ENCODE measurements at places on chromosomes 11 and 22.

GRCh38 chr11:96114178-96115064 is 190.5 kb upstream of the MTMR2 start:
- DNase-seq = no peak

DNA sequence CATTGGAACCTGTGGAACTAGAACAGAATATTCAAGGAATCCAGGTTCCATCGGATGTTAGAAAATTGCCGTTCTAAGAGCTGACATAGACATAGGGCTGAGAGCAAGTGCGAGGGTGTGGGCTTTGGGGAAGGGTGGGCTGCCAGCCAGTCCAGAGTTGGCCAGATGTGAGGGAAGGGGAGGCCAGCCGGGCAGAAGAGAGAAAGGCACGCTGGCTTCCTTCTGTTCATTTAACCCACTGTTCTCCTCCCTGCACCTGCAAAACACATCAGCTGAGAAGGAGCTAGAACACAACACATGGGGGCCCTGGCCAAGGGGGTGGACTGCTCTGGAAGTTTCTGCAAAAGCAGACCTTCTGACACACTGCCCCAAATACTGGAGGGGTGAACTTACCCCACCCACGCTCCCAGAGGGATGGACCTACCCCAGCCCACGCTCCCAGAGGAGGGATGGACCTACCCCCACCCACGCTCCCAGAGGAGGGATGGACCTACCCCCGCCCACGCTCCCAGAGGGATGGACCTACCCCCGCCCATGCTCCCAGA is 98.0 kb downstream of the SHANK2 start:
- no peak for DNase-seq

- no peak for DNase-seq
Observed at GRCh38 chr11:132254906-132255305, 884.5 kb downstream of the NTM start.

GRCh38 chr11:125390946-125391345 is 105.1 kb downstream of the FEZ1 start:
- peak; percentile 32 for DNase-seq

- DNase-seq = peak; percentile 67
Observed at GRCh38 chr11:72446929-72447769, 12.8 kb upstream of the CLPB start.

DNA sequence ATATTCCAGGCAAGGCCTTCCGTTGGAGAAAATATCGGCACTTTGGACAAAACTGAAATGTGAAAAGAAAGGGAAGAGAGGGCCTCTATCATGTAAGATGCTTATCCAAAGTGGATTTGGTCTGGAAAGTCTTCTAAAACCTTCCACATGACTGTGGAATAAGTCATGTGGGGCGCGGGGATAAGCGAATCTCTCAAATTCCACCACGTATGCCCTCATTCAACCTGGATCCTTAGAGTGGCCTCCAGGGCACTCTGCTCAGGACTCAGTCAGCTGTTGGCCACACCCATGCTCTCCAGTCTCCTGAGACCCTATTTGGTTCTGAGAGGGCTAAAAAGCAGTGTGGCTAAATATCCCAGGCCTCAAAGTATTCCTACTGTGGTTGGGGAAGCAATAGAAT is 2.0 kb upstream of the TIMP3 start:
- no peak for DNase-seq

GRCh38 chr11:85902353-85902752 is 47.2 kb downstream of the CCDC83 start:
- DNase-seq = no peak

- DNase-seq = no peak
Observed at GRCh38 chr11:68938088-68938487, 34.4 kb downstream of the IGHMBP2 start.

- peak; percentile 99 for DNase-seq
Observed at GRCh38 chr11:9759519-9760192, 95.8 kb downstream of the SWAP70 start.

- peak; percentile 11 for DNase-seq
Observed at GRCh38 chr11:83773950-83774880, 488.0 kb upstream of the CCDC90B start.

DNA sequence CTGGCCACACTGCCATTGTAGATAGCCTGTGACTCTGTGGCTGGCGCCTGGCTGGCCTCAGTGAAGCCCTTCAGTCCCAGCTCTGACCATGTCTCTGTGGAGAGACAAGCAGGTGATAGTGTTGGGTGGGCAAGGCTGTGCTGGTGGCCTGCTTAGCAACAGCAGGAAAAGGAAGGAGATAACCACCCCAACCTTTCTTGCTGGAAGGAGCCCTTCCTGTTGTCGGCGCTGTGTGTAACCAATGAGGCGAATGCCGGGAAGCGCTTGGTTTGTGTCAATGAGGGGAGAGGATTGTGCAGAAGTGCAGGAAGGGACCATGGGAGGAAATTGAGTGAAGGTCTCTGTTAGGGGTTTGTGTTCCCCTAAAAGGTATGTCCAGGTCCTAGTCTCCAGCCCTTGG is 27.3 kb downstream of the PARVB start:
- no peak for DNase-seq

- no peak for DNase-seq
Observed at GRCh38 chr11:64764753-64765152, 5.0 kb upstream of the PYGM start.

DNA sequence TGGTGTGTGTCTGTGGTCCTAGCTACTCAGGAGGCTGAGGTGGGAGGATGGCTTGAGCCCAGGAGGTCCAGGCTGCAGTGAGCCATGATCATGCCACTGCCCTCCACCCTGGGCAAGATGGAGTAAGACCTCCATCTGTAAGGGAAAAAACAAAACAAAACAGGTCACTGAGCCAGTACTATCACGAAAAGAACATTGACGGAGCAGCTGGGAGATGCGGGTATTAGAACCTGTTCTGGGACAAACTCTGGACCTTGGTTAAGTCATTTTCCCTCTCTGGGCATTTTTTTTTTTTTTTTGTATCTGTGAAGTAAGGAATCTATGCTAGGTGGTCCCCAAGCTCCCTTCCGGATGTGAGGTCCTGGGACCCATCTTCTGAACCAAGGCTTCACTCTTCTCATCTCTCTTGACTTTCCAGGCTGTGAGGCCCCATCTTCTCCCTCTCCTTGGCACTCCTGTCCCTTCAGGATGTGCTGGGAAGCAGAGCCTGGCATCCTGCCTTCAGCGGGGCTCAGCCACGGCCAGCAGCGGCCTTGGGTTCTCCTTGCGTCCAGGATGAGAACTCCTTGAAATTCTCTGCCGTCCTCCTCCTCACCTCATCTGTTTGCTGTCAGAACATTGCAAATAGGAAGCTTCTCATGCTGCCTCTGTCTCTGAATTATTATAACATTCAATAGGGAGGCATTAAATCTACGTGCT is 130.8 kb downstream of the GRIK4 start:
- DNase-seq = no peak

- no peak for DNase-seq
Observed at GRCh38 chr11:134499990-134500389, 87.9 kb upstream of the B3GAT1 start.

- no peak for DNase-seq
Observed at GRCh38 chr11:70494559-70495350, 96.4 kb downstream of the CTTN start.

DNA sequence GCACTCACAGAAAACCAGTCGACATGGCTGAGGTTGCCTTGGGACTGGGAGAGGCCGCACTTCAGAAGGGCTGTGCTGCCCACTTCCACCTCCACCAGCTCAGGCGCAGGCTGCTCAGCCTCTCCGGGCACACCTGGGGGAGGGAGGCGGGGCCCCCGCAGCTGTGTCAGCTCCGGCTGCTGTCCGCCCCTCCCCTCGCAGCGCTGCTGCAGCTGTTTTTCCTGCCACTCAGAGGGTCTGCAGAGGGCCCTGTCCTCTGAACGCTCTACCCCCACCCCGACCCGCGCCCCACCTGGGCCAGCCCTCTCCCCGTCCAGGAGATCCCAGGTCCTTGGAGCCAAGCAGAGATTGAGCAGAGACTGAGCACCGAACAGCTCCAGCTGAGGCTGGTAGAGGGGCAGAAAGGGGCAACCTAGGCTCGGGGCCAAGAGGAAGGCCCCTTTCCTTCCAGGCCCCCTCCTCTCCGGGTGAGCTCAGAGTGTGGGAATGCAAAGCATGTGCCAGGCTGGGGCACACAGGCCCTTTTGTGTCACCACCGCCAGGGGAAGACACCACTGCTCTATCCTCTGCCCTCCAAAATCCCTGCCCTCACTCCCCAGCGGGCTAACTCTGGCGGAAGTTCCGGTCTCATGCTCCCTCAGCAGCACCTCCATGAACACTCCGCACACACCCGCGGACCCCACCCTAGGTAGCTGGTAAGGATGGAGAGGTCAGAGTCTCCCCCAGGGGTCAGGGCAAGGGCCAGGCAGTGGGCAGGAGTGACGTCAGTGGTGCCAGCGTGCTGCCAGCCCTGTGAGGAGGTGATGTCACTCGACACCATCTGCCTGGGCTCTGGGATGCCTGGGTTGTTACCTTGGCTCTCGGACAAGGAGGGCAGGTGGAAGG is 1.6 kb downstream of the MCAM start:
- DNase-seq = no peak

GRCh38 chr11:65730461-65730860 is 9.9 kb upstream of the RNASEH2C start:
- no peak for DNase-seq

GRCh38 chr11:115164774-115165173 is 339.4 kb downstream of the CADM1 start:
- peak; percentile 30 for DNase-seq

- no peak for DNase-seq
Observed at GRCh38 chr11:76069001-76069400, 137.3 kb downstream of the WNT11 start.

DNA sequence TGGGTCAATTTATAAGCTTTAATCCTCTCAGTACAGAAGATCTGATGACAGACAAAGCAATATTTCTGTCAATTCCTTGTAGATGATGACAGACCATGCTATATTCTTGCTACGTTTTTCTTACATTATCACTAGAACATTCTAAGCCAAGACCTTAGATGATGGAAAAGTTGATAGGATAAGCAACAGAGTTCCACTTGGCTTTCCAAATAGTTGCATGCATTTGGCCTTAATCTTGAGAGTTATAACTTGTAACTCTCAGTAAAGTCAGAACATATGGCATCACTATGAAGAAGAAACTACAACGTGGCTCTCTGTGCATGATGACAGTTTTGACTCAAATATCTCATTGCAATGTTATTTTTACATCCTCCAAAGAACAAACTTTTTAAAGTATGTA is 544.3 kb upstream of the LRRC4C start:
- DNase-seq = no peak

GRCh38 chr11:43580735-43581369 is 99.7 kb upstream of the HSD17B12 start:
- DNase-seq = peak; percentile 18

DNA sequence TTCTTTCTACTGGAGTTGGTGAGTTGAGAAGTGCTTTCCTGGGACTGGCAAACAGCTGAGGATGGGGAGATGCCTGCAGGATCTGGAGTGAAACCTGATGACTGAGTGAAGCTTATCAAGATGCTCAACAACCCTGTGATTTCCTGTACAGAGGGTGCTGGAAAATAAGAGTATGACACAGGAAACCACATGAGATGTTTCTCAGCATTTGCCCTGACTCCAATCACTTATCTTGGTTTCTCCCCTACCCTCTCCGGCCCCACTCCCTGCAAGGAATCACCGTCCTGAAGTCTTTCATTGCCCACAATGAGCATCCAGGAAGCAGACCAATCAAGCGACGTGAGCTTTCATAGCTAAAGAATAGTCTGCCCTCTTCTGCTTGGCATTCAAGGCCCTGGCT is at the start of gene MRGPRX2:
Gene MRGPRX2 (minus strand): TSS at position 89 of the 400 bp plus-strand sequence. CDS start 4,315 bp downstream, outside the sequence.
- DNase-seq = no peak

- no peak for DNase-seq
Observed at GRCh38 chr11:116716621-116717020, 56.2 kb downstream of the BUD13 start.

DNA sequence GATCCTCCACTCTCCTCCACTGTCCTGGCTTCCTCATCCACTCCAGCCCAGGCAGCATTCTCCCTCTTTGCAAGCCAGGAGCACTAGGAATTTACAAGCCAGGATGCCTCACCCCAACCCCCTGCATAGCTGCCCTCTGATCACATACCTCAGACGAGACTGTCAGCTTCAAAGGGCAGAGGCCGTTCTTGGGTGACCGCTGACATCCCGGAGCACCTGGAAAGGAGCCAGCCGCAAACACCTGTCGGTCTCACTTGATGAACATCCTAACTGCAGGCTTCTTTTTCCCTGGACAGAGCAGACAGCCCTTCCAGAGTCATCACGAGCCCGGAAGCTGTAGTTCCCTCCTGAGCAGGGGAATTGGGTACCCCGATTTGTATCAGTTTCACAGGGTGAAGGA is 451.3 kb upstream of the B3GAT1 start:
- no peak for DNase-seq

GRCh38 chr11:110199184-110199981 is 97.0 kb downstream of the RDX start:
- DNase-seq = no peak

- DNase-seq = peak; percentile 90
Observed at GRCh38 chr11:78039919-78040671, 17.0 kb upstream of the KCTD14 start.

GRCh38 chr22:35037089-35037488 is 28.9 kb upstream of the ISX start:
- no peak for DNase-seq

DNA sequence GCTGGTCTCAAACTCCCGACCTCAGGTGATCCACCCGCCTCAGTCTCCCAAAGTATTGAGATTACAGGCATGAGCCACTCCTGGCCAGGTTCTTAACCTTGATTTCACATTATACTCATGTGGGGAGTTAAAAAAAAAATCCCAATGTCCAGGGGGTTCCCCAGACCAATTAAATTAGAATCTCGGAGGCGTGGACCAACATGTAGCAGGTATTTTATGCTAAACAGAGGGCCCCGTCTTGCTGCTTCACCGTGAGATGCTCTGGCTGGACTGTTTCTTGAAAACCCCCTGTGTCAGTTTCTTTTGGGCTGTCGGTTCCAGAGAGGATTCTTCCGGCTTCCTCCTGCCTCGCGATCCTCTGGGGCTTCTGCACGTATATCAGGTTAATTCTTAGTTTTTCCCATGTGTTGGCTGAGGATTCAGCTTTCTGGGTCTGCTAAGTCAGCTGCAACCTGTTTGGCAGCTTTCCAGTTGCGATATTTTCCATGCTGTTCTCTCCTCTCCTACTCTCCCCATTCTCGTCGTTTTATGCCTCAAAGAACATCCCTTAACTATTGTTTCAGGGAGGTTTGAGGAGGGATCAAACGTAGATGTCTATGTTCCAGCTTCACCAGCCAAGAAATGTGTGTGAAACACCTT is 50.6 kb upstream of the ACCSL start:
- DNase-seq = no peak

Measured in fibroblast of lung (primary cell).